Psoas muscle (tissue), 8 donors: ENCODE measurements at places on chromosomes 6 and 20.

DNA sequence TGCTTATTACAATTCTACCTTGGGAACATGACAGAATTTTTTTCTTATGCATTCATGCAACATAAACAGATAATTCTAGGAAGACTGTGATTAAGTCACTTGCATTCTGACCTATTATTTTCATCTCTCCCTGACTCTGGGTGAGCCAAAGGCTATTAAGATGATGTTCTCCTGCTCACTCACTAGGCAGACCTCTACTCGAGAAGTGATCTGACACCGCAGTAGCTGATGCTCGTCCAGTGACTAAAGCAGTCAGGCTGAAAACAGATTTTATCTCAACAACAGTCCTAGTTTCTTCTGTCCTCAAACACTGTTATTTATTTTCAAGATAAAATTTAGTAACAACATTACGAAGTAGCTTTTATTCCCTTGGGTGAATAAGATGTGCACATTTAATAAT, 17.3 kb downstream of the NAA20 start:
- DNase-seq = no peak

- DNase-seq = no peak
Observed at GRCh38 chr6:156691018-156691417, 86.2 kb upstream of the ARID1B start.

DNA sequence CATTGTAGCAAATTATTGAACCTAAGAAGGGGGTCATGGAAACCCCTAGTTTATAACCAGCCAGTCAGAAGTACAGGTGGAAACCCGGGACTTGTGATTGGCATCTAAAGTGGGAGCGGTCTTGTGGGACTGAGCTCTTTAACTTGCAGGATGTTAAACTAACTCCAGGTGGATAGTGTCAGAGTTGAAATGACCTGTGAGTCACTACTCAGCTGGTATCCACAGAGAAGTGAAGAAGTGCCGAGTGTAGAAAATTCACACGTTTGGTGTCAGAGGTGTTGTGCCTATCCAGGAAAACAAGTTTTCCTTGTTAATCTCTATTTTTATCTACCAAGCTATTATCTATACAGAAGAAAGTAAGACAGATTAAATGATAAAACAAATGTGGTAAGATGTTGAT, 179.7 kb downstream of the ADGRG6 start:
- no peak for DNase-seq

DNA sequence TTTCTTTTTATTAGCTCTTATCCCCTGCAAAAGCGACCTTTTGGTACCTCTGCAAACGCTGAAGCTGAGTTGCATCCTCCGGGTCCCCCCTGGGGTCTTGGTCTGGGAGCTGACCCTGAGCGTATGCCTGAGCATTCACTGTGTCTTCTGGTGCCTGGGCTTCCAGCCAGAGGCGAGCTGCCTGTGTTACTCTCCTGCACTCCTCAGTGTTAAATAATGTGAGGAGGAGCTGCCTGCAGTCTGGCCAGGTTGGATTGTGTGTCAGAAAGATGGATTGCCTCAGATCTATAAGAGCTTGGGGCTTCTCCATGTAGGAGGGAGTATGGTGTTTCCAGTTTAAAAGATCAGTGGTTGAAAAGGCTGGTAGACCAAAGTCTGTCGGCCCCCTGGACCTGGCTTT, 8.7 kb upstream of the GMPR start:
- no peak for DNase-seq

DNA sequence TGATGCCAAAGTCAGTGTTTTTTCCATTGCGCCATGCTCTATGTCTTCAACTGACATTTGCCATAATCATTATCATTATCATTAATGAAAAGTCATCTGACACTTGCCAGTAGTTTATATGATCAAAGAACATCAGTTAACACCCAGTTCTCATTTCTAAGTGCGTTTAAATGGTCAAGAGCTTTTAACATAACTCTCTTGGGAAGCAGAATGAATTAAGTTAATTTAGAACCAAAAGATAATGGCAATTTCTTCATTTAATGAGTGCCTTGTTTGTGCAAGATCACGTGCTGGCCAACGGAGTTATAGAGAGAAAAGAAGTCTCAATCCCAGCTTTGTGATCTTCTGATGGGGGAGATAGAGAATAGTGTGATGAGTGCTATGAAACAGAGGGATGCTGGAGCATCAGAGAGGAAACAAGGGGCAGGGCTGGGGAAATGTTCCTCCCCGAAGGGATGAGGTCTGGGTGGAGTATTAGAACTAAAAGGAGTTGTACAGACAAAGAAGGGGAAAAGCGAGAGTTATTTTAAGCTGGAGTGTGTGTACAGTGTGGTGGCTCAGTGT, 20.3 kb downstream of the ANKS1A start:
- no peak for DNase-seq

DNA sequence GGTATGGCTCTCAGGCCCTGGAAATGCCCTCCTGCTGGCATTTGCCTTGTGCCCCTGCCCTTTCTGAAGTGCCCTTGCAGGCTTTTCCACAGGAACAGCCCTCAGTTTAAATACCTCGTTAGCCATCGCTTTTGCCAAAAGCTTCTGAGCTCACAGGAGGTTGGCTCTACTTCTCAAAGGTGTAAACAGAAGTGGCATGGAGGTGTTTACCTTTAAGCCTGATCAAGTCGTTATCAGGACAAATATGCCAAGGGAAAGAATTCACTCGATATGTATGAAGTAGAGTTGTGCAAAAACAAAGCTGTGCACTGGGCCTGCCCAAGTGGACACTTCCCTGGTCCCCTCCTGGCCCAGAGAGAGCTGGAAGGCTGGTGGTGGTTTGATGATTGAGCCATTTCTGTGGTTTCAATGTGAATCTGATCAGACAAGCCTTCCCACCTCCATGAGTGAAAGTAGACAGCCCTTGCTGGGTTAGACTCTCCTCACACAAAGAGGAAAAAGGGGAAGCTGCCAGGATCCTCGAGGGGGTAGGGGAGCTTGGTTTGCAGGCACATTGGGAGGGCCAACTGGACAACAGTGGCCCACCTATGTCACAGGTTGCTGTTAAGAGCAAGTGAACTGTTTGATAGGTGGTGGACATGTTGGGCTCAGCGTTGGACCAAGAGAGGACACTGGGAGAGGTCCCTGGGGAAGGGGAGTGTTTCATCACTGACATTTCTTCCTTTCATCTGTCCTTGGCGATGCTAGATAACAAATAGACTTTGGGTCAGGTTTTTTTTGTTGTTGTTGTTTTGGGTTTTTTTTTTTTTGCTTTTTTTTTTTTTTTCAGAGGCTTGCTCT, 98.7 kb downstream of the ZDHHC14 start:
- no peak for DNase-seq

DNA sequence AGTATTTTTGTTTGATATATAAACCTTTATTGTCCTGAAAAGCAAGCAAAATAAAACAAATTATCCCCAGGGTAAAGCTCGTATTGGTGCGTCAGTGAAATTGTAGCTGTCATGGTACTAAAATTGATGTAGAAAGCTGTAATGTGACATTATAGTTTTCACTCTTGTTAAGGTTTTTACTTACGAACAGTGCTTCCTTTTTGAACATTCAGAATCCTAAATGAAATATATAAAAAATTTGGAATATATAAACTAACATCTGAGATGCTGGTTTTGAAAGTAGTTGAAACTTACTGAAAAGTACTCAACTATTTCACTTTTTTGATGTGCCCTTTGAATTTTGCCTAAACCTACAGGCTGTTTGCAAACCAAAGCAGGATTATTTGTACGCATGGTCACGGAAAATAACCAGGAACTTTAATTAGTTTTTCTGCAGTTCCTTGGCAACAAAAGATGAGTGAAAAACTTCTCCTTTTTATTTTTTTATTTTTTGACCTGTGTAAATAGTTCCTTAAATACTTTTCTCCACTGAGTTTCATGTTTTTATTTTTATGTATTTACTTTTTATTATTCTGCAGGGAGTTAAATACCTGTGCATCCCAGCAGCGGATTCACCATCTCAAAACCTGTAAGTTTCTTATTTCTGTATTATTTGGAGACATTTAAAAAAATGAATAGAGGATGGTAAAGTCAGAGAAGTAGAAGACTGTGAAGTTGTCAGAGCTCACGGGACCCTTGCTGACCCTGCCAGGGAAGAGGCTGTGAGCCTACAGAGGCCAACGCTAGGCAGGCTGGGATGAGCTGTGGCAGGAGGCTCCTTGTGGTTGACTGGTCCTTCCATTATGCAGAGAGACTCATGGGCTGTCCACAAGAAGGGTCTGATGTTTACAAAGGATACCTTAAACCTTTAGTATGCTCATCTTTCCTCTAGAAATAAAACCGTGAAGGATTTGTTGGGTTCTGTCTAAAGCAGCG, 42.5 kb downstream of the DUSP22 start:
- DNase-seq = no peak

DNA sequence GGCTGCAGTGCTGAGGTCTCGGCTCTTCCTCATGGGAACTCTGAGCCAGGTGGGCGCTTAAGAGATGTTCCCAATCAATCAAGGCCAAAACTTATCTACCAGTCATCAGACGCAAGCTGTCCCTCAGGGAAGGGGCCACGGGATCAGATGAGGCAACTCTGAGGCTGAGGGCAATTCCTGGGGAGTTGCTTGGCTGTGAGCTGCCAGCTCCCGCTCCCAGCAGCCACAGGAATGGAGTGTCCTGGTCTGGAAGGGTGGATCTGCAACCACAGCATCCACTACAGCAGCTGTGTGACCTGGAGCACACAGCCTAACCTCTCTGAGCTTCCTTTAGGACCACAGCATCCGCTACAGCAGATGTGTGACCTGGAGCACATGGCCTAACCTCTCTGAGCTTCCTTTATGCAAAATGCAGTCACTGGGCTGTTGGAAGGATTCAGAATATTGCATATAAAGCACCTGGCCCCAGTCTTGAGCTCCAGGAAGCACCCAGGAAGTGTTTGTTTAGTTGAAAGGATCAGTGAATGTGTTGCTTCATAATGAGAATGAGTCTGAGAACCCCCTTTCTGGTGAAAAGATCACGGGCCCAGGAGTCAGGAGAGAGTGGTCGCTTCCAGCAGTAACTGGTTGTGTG, 60.9 kb downstream of the TFAP2C start:
- DNase-seq = no peak

DNA sequence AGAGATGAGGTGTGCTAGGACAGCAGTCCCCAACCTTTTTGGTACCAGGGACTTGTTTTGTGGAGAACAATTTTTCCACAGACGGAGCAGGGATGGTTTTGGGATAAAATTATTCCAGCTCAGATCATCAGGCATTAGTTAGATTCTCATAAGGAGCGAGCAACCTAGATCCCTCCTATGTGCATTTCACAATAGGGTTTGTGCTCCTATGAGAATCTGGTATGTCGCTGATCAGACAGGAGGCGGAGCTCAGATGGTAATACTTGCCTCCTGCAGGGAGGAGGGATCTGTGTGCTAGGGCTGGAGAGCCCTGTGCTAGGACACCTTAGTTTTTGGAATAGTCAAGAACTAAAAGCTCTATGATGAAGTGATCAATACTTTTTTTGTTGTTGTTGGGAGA, 2.5 kb downstream of the SMIM13 start:
- no peak for DNase-seq

- peak; percentile 71 for DNase-seq
Observed at GRCh38 chr6:36682328-36683144, 4.0 kb downstream of the CDKN1A start.

GRCh38 chr6:14542670-14543366, 425.2 kb downstream of the CD83 start:
- no peak for DNase-seq

GRCh38 chr6:8195040-8195713, 92.8 kb upstream of the EEF1E1 start:
- DNase-seq = no peak

GRCh38 chr6:71420095-71420692, 131.6 kb downstream of the OGFRL1 start:
- peak; percentile 67 for DNase-seq

GRCh38 chr20:835608-836045, 2.1 kb downstream of the FAM110A start:
- peak; percentile 87 for DNase-seq

GRCh38 chr20:9829835-9830234, 9.0 kb downstream of the PAK5 start:
- no peak for DNase-seq

DNA sequence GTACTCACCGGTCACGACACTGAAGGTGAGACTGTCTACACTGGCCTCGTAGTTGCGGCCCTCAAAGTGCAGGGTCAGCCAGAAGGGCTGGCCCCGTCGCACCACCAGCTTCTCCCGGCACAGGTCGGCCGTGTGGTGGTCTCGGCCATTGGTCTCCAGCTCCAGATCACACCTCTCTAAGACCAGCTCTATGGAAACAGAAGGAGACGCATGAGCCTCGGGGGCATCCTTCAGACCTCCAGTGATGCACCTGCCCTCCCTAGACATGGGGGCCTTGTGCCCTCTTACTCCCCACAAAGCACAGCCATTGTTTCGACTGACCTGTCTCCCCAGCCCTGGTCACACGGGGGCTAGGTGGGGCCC, 3.7 kb downstream of the TGM2 start:
- DNase-seq = no peak

DNA sequence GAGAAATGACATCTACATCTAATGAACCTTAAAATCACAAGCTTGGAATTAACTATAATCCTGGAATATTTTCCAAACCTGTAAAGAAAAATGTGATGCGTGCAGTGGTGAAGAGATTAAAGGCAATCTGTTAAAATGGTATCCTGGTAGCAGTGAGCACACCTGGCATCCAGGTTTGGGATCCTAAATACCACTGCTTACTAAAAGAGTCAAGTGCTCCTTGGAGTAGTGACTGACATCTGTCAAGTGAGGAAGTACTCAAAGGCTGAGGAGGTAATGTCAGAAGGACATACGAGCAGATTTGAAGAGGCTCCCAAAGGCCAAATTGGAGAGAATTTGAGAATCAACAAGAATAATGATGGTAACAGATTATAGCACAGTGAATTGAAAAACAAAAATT, 32.8 kb downstream of the PCMT1 start:
- no peak for DNase-seq

DNA sequence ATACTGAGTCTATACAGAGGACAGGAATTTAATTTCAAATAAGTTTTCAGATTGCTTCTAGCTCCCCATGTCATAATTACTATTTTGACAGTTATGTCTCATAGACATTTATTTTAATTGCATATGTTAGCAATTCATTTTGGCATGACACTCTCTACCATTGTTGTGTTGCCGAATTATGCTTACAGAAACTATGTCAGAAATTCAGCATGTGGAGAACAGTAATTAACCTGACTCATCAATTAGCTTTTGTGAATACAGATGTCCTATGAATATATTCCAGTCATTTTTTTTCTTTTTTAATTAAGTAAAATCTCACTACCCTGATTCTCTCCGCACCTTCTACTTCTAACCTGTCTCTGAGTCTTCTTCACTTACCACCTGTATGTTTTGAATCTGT, 105.1 kb downstream of the NKAIN2 start:
- DNase-seq = no peak

DNA sequence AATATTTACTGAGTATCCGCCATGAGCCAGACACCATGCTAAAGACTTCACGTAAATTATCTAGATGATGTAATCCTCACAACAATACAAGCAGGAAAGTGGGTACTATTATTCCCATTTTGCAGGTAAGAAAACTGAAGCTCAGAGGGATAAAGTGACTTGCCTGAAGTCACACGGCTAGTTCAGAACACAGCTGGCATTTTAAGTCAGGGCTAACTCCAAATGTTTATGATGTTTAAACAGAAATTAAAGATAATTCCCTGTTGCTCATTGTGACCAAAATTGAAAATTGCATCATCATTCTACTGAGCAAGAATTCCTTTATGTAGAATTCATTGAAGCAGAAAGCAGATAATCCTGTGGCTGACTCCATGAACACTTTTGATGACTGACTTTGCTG, 71.3 kb upstream of the STXBP5 start:
- DNase-seq = no peak
